T follicular helper cell (primary cell): ENCODE measurements at places on chromosomes 2 and 18.

DNA sequence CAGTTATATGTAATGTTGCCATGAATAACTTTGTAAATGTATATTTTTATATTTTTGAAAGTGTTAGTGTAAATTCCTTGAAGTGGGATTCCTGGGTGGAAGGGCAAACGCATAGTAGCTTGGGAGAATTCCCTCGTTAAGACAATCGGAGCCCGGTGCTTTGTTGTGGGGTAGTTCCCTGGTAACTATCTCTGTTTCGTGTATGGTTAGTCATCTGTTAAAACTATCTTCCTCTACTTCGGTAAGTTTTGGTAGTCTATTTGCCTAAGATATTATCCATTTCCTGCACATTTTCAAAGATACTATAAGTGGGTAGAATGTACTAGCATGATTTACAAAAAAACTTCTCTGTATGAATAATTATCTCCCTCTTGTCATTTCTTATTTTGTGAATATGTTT lies 113.8 kb upstream of the NRXN1 start:
- no peak for DNase-seq

DNA sequence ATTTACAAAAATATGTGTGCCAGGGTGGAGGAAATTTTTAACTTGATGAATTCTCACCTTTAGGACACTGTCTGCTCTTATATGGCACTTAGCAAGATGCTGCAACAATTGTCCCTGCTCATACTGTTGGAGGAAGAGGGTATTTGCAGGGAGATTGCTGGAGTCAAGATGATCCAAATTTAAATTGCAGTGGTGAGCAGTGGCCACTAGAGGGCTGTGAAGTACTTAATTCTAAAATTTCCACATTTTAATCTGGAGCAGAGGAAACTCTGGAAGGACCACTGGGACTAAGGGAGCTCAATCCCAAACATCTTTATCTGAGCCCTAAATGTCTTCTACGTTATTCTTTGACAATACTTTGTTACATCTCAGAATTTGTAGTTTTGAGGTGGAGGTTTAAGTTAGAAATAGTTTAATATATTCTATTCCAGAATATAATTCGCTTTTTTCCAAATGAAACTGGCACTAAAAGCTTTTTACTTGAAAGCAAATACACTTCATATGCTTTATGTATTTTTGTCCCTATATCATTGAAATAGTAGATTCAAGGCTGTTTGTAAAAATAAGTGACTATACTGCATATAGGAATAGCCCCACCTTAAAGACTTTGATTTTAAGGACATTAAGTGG lies 33.0 kb upstream of the PTH2R start:
- DNase-seq, result no peak

GRCh38 chr18:74274700-74275099 lies 17.1 kb downstream of the CYB5A start:
- DNase-seq, result no peak

DNA sequence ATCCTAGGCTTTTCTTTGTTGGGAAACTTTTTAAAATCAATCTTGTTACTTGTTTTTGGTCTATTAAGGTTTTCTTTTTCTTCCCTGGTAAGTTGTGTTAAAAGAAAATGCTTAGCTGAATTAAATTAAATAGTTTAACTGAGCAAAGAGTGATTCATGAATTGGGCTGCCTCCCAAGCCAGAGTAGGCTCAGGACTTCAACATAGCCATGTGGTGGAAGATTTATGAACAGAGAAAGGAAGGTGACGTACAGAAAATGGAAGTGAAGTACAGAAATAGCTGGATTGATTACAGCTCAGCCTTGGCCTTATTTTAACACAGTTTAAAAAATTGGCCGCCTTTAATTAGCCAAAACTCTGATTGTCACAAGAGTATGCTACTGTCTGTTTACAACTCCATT lies 27.9 kb upstream of the GALNT5 start:
- no peak for DNase-seq
